Stimulated activated CD8-positive, alpha-beta memory T cell treated with anti-CD3 and anti-CD28 coated beads, Interleukin-4, amount 100 ng/mL, for 1 hour (primary cell): ENCODE measurements at places on chromosomes 13 and 19.

DNA sequence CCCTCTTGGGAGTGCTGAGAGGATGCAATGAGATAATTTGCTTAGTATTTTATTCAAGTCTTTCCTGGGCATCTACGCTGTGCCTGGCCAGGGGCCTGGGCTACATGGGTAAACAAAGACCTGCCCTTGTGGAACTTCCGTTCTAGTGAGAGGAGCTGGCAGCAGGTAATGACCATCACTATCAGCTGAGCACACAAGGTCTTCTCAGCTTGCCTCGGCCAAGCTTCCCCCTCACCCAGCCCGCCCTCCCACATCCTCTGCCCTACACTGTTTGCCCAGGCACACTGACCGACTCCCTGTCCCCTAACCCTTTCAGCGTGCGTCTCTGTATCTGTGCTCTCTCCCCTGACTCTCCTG lies 8.6 kb upstream of the FKRP start:
- no peak for DNase-seq

DNA sequence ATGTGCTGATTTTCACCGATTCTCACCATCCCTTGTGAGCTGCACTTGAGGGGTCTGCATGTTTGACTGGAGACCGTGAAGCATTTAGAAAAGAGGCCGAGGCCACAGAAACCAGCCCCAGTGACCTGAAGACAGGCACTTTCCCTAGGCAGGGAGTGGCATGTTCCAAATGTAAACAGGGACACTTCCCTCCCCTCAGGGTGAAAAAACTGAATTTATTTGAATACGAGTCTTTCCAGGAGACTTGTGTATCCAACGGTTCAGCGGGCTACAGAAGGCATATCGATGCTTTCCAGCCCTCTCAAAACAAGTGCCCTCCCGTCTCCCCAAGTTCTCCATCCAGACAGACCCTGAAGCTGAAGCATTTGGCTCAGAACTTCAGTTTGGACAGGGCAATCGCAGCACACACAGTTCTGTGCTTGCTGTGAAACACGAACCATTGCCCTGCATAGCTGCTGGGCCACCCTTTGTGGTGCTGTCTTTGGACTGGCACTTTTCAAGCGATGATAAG lies 106.1 kb downstream of the ZIC5 start:
- no peak for DNase-seq

GRCh38 chr19:29952646-29953045 lies 10.6 kb downstream of the URI1 start:
- no peak for DNase-seq

DNA sequence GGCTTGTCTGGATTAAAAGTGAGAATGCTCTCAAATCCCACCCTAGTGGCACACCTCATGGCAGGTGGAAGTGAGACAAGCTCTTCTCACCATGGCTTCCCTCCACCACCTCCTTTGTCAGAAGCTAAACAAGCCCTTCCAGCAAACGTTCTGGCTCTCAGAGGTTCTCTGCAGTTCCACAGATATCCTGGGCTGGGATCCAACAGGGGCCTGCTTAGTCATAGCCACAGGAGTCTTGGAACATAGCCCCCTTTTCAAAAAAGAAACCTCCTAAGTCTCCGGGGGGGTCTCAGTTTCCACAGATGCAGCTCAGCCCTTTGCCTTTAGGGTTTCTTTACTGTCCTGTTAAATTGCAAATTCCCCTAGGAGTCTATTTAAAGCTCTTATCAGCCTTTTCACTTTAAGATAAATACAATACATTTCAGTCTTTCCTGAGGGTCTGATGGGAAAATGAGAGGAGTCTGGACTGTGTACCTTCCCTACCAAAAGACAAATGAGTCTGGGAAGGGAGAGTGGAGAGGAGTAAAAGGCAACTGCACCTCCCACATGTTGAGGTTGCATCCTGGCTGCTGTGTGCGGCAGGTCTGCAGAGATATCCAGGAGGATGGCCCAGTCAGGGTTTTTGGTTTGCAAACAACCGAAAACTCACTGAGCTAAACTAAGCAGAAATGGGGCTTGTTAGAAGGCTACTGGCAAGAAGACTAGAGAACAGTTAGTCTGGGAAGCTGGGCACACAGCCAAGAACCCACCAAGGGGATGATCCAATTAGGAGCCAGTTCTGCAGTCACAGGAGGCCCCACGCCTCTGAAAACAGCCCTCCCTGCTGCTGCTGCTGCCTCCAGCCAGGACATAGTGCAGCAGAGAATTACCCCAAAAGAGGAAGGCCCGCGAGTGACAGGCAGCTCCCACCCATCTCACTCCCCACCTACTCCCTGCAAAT lies 41.4 kb upstream of the SERP2 start:
- DNase-seq, result no peak
